Endothelial cell of coronary artery (primary cell): ENCODE measurements at places on chromosomes 13 and 19. TPM values are rescaled to one million over a fixed set of nuclear protein-coding genes. Genes with fewer than 3 reads are reported as not detected.

PLIN4 gene
- under 0.01 TPM in 2 replicates for total RNA-seq

MEDAG gene
- 25.0 and 36.0 TPM in 2 replicates for total RNA-seq

ZNF45 gene
- total RNA-seq, result 15.7 and 15.8 TPM in 2 replicates

LSM4 gene
- 135 and 140 TPM in 2 replicates for total RNA-seq

ANKLE1 gene
- total RNA-seq, result 0.81 and 1.3 TPM in 2 replicates

CEACAM1 gene
- 0.38 and 0.63 TPM in 2 replicates for total RNA-seq

CDX2 gene
- total RNA-seq, result not detected in 2 replicates
